ENCODE measurements at places on chromosomes 12 and 14.

GRCh38 chr12:108394196-108394595 lies 55.1 kb upstream of the CMKLR1 start:
- DNase-seq = no peak

GRCh38 chr14:52875707-52876106 lies 75.1 kb downstream of the FERMT2 start:
- DNase-seq = no peak

DNA sequence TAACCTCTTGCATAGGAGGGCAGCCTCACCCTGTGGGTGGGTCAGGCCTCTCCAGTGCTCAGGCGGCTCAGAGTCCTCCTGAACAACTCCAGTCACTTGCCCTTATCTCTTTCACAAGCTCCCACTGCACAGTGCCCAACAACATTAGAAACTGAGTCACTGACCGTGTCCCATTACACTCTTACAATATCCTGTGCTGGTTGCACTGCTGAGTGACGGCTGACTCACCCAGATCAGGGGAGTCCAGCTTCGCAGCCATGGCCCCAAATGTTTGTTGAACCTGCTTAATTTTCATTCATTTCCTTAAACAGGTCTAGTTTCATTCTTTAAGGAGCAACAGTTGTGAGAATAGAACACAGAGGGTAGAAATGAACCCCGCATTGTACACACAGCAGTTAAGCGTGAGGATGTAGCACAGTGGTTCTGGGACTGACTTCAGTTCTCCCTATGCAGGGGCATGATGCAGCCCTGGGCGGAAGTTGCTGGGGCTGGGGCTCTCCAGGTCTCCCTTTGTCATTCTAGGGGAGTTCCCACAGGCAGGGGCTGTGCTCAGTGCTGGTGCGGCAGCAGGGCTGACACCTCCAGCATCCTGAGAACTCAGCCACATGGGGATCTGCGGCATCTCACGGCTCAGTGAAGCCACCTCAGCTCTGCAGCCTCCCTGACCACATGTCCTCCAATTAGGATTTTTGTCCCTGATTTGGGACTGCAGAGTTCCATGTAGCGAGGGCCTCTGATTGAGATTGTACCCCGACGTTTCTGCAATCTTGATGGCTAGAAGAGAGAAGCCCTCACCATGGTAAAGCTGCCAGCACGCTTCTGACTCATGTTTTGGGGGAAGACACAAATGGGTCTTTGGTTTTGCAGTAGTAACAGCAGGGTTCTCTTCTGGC lies 16.1 kb downstream of the GPR68 start:
- DNase-seq = peak; percentile 60

- DNase-seq = no peak
Observed at GRCh38 chr14:61690039-61690438, 5.3 kb upstream of the HIF1A start.

DNA sequence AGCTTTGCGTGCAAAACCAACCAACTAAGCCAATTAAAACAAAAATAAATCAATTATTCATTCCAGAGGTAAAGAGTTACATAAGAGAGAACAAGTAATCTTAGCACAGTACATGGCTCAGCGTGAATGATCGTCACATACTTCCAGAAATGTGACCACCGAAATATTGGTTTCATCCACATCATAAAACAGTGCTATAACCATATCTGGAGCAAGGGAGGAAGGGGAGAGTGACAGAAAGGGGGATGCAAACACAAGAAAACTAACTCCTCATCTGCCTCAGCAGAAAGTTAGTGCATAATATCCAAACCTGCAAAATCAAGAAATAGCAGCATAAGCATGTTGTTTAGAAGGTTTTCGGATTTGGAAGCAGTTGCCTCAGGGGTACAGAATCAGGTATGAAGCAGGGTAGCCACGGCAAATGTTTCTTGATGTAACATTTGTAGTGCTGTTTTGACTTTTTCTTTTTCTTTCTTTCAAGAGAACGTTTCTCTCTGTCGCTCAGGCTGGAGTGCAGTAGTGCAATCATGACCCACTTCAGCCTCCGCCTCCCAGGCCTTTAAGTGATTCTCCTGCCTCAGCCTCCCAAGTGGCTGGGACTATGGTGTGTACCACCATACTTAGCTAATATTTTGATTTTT lies 93.9 kb upstream of the EGLN3 start:
- no peak for DNase-seq

DNA sequence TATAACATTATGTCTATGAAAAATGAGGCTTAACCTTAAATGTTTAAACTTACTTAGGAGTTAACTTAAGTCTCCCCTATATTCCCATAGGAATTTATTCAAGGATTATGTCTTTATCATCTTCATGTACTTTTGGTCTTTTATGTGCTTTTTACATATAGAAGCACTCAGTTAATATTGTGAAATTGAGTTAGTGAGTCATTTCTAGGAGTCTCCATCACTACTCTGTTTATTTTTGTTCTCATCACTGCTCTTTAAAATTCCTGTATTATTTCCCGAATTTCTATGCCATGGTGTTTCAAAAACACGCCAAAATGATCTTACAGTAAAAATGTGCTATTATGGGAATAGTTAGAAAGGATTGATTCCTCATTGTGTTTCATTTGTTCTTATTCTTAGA lies 31.6 kb downstream of the TBC1D15 start:
- DNase-seq = no peak

GRCh38 chr12:47698055-47698454 lies 7.8 kb downstream of the RPAP3 start:
- no peak for DNase-seq

- DNase-seq = no peak
Observed at GRCh38 chr14:20680843-20681347, 3.5 kb upstream of the RNASE4 start.

DNA sequence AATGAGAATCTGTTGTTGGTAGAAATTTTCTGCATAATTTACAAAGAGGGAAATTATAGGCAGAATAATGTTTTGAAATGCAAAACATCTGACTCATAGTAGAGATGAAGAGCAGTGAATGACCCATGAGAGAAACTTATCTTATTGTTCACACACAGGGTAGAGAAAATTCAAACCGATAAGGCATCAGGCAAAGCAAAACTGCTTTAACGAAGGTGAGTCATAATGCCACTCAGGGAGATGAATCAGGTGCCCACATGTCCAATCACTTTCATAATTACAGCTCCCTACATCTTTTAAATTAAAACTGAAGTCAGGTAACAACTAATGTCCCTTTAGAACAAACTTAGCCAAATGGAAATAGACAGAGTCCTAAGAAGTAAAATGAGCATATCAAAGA lies 265.6 kb upstream of the GARIN6 start:
- no peak for DNase-seq

DNA sequence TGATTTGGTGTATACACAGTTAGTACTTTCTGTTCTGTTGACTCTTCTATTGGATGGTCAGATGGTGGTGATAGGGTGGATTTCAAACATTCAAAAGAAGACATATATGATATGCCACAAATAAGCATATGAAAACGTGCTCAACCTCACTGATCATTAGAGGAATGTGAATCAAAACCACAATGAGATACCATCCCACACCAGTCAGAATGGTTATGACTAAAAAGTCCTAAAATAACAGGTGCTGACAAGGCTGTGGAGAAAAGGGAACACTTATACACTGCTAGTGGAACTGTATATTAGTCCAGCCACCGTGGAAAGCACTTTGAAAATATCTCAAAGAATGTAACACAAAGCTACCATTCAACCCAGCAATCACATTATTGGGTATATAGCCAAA lies 425.5 kb downstream of the C12orf50 start:
- no peak for DNase-seq

All from activated T-helper 1 cell treated with Interleukin-2 at 50 U/mL for 16 hours (primary cell).